Skeletal muscle cell (primary cell): ENCODE measurements at places on chromosomes 4 and X.

GRCh38 chrX:40863671-40864070, 128.3 kb upstream of the MED14 start:
- no peak for DNase-seq

- DNase-seq: no peak
Measured at GRCh38 chrX:19882066-19882775, 5.2 kb downstream of the SH3KBP1 start.

- peak; percentile 25 for DNase-seq
Measured at GRCh38 chr4:95095348-95095974, 337.7 kb downstream of the BMPR1B start.

DNA sequence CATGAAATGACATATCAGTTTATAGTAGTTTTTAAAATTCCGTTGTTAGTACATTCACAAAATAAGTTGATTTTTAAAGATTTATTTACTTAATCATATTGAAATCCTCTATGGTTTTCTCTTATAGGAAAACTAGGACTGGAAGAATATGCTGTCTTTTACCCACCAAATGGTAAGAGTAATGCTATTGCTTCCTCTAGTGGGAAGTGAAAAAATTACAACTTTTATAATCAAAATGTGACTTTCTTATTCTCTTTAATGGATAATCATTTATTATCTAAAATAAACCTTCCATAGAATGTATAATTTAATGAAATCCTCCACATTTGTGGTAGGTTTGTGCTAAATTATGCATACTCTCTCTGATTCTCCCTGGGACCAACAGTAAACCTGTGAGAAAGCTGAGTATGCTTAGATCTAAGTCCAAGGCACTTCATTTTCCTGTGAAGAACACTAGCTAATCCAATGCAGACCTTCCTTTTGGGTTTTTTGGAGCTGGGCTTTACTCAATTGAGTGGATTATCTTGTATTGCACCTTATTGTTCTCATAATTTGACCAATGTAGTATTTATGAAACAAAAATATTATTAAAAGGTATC, 136.2 kb downstream of the TBC1D19 start:
- DNase-seq: no peak

DNA sequence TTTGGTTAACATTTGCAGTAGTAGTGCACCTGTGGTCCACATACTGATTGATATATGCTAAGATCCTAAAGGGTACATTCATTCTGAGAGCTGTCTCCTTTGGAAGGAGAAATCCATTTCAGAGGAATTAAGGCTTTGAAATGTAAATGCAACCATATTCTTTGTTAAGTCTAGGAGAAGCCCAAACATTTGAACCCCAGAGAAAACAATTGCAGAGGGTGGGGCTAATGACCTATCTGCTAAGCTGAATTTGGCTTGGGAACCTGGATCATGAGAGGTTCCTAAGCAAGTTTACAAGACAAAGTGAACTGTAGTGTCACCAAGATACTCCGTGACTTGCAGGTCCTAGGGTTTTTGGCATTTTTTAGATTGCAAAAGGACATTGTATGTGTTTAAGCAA, 41.2 kb downstream of the LAS1L start:
- DNase-seq: no peak

- no peak for DNase-seq
Measured at GRCh38 chr4:71442336-71442735, 103.5 kb downstream of the SLC4A4 start.

DNA sequence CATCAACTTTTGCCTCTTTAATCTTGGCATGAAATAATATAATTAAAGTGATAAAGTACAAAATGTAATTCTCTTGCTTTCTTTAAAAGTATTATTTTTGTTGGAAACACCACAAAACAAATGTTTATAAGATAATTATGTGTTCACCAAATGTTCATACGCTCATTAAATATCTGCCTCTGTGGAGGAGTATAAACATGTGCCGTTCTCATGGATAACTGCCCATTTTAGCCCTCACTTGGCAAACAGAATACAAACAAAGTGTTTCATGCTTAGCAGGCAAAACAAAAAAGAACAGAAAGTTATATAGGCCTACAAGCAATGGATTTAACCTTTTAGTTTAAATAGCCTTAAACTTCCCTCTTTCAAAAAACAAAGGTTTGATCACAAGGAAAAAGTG, 800.5 kb upstream of the DIAPH2 start:
- peak; percentile 15 for DNase-seq

- no peak for DNase-seq
Measured at GRCh38 chr4:84237008-84237407, 262.1 kb downstream of the NKX6-1 start.

- DNase-seq: no peak
Measured at GRCh38 chrX:133444952-133445831, 29.9 kb upstream of the GPC4 start.

- DNase-seq: peak; percentile 61
Measured at GRCh38 chrX:131595120-131595519, 51.2 kb downstream of the OR13H1 start.

GRCh38 chr4:181350615-181351415, 892.4 kb upstream of the TENM3 start:
- no peak for DNase-seq

DNA sequence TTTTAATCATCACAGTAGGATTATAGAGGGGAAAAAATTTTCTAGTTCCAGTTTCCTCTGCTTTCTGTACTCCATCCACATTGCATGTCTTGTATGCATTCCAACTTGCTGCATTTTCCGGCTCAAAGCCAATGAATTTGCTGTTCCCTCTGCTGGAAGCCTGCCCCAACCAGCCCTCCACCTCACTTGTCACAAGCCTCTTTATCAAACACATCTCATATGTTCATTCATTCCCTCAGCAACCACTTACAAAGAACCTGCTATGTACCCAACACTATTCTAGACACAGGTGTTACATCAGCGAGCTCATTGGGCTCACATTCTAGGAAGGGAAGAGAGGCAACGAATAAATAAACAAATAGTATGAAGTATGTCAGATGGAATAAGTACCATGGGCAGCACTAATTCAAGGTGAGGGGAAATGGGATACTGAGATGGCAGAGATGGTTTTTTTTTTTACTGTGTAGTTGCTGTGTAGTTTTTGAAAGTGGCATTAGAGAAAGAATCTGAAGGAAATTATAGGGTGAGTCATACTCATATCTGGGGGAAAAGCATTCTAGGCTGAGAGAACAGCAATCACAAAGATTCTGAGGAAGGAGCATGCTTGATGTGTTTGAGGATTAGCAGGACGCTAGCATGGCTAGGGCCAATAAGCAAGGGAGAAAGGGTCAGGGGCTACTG, 332.5 kb downstream of the PDGFC start:
- peak; percentile 42 for DNase-seq

- no peak for DNase-seq
Measured at GRCh38 chrX:99445336-99445735, 964.7 kb downstream of the PCDH19 start.
